Astrocyte (in vitro differentiated cells and primary cell): ENCODE measurements at places on chromosomes 11 and 22. TPM values are rescaled to one million over a fixed set of nuclear protein-coding genes. Genes with fewer than 3 reads are reported as not detected.

ANO5 gene
- 2.5 and 2.7 TPM in 2 replicates for total RNA-seq

MYRF gene
- total RNA-seq = 39.5 and 53.9 TPM in 2 replicates

WBP2NL gene
- not detected in 2 replicates for total RNA-seq

SCGB1A1 gene
- not detected in 2 replicates for total RNA-seq

PRPF19 gene
- 58.4 and 61.9 TPM in 2 replicates for total RNA-seq

PKNOX2 gene
- total RNA-seq = 53.4 and 69.9 TPM in 2 replicates

USP2 gene
- 6.5 and 6.7 TPM in 2 replicates for total RNA-seq

NRGN gene
- 1.5 and 1.7 TPM in 2 replicates for total RNA-seq

FTH1 gene
- total RNA-seq = 2,052 and 2,092 TPM in 2 replicates

PLAAT2 gene
- 0.52 TPM in 1 of 2 replicates, not detected in the other for total RNA-seq

RGL4 gene
- not detected in 2 replicates for total RNA-seq

TMEM191C gene
- total RNA-seq = 2.8 and 3.4 TPM in 2 replicates

TRIM6 gene
- total RNA-seq = 17.6 and 23.9 TPM in 2 replicates

- no peak for DNase-seq
These were observed 6.9 kb upstream of the ACR start for GRCh38 chr22:50730941-50731661.

DNA sequence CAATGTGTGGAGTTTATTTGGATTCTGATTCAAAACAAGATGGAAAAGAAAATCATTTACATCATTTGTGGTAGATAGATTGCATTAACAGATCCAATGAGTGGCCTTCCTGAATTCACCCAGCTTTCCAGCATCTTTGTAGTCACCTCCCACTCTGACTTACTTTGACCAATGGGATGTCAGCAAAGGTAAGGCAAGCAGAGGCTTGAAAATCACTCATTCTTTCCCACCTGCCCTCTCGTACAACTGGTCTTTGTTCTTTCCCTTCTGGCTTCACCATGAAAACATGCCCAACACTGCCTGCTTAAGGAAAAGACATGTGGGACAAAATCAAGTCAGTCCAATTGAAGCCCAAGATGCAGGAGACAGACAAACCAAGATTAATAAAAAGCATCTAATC lies 202.1 kb downstream of the TTC28 start:
- no peak for DNase-seq

- DNase-seq = no peak
These were observed 403.7 kb upstream of the SYN3 start for GRCh38 chr22:33461698-33462434.

- DNase-seq = no peak
These were observed 283.4 kb upstream of the SYN3 start for GRCh38 chr22:33341611-33342010.

DNA sequence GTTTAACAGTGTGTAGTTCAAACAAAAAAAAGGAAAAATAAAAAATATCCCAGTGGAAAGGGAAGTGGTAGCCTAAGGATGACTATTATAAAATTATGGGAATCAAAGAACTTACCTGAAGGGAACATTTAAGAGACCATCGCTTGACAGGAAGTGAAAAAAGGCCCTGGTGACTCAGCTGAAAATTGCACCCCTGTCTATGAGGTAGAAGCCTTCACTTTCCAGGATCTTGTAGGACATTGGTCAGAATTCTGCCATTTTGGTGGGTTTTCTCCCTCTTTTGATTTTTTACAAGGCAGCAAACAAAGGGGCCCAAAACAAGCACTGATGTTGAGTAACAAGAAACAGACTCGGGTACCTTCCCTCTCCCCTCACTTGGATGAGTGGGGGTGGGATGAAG lies 15.6 kb downstream of the DDX17 start:
- no peak for DNase-seq

- DNase-seq = no peak
These were observed 24.4 kb downstream of the UEVLD start for GRCh38 chr11:18564149-18564548.

- DNase-seq = no peak
These were observed 12.8 kb downstream of the PMM1 start for GRCh38 chr22:41576877-41577276.

- DNase-seq = no peak
These were observed 5.0 kb downstream of the SIGIRR start for GRCh38 chr11:409600-410483.

DNA sequence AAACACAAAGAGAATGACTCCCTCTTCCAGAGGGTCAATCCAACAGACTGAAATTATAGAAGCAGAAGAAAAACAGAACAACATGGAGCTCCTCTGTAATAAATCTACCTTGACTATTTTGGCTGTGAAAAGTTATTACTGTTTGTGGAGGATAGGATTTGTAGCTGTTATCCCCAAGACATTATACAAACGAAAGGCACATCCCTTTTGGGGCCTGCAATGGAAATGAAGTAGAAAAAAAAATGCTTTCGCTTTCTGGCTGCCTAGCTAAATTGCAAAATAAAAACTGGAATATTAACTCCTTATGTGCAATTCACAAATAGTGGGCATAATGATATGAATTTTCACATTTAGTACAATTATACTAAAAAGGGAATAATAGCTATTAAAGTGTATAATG lies 123.8 kb upstream of the CCDC179 start:
- no peak for DNase-seq

- DNase-seq = no peak
These were observed 11.4 kb downstream of the EHF start for GRCh38 chr11:34632105-34632791.

DNA sequence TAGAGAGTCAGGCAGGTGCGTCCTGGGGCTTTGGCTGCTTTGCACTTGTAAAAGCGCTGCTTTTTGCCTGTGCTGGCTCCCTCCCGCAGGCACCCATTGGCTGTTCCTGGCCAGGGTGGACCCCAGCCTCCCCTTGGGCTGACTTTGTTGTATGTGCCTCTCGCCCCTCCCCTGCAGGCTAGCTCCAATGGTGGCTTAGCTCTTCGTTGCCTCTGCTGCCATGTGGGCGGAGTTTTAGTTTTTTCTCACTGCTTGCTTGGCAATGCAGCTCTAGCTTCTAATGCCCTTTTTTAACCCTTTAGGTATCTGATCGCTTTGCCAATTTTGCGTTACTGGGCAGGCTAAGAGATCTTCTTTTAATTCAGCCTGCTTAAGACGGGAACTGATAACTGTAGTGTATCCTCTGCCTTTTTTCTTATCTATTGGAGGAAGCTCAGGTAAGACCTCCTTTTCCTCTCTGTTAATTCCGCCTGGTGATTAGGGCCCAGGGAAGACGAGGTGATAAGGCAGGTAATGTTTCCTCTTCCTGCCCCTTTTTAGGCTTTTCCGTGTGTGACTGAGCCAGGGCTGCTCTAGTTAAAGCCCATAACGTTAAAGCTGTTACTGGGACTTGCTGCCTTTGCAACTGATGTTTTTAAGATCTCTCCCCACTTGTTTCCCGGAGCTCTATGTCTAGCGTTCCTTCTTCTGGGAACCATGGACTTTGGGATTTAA lies 11.7 kb upstream of the GLYATL1 start:
- DNase-seq = peak; percentile 52

GRCh38 chr22:37045958-37046357 lies 5.6 kb upstream of the KCTD17 start:
- peak; percentile 24 for DNase-seq

GRCh38 chr11:62981743-62982142 lies 3.0 kb downstream of the SLC22A6 start:
- DNase-seq = no peak

DNA sequence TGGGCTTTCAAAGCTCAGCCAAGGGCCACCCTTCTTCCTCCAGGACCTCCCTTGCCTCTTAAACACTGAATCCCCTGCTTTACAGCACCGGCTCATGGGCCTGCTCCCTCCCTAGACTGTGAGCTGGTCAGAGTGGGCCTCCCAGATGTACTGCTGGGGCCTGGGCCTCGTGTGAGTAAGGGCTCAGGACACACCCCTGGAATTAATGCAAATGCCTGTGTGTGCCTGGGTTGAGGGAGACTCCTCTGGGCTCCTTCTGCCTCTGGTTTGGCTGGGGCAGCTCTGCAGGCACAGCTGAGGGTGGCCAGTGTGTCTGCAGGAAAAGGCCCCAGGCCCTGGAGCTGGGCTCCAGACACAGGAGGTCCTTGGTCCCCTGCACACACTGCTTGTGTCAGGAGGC lies 24.2 kb downstream of the ALX4 start:
- DNase-seq = no peak

DNA sequence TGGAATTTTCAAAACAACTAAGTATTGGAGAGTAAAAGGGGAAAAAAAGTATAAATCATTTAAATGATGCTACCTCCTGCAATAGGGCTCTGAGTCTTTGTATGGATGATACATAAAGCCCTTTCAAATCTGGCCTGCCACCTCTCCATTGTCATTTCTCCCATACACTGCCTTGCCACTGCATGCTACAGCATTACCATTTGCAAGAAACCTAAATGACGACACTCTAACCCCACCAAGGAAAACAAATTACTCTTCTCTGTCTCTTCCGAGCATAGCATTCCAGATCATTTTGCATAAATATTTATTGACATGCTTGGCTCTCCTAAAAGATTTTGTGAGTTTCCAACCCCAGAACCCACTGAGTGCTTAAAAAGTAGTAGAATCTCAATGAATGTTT lies 34.5 kb upstream of the PRSS23 start:
- DNase-seq = no peak

- no peak for DNase-seq
These were observed 4.9 kb upstream of the OR52W1 start for GRCh38 chr11:6194065-6194581.

DNA sequence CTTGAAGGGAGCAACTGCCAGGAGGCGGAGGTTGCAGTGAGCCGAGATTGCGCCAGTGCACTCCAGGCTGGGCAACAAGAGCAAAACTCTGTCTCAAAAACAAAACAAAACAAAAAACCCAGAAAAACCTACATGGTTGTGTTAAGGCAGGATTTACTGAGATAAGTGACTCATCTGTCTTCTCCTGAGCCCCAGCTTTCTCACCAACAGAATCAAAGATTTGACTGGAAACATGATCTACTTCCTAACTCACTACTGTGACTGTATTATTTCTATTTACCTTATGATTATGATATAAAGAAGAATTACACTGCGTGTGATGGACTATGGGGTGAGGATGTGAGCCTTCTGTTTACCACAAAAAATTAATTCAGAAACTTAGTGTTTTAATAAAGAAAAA lies 21.8 kb downstream of the FAM118B start:
- no peak for DNase-seq

- no peak for DNase-seq
These were observed 82.3 kb downstream of the XRRA1 start for GRCh38 chr11:74866557-74866956.

DNA sequence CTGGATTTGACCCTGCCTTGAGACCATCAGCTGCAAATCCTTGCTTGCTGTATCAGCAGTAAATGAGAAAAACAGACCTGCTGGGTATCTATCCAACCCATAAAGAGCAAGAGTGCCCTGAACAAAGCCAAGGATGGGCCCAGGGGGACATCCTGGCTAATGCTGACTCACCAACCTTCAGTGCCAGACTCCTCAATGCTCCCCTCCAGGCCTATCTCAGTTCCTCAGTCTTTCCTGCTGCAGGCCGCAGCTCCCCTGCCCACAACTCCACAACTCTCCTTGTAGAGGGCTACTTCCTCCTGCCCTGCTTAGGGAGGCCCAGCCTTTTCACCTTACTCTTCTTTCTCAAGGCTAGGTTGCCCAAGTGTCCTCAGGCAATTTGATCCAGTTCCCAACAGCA lies 2.6 kb downstream of the LAMTOR1 start:
- DNase-seq = no peak

GRCh38 chr11:3196161-3197043 lies 22.2 kb downstream of the MRGPRG start:
- DNase-seq = no peak

- peak; percentile 66 for DNase-seq
These were observed 53.7 kb downstream of the HIPK3 start for GRCh38 chr11:33310720-33311500.

GRCh38 chr11:61168800-61169199 lies 7.6 kb upstream of the VPS37C start:
- DNase-seq = no peak

GRCh38 chr11:121199516-121199915 lies 93.1 kb upstream of the SC5D start:
- no peak for DNase-seq

GRCh38 chr11:35387111-35387982 lies 32.0 kb downstream of the SLC1A2 start:
- DNase-seq = peak; percentile 8

DNA sequence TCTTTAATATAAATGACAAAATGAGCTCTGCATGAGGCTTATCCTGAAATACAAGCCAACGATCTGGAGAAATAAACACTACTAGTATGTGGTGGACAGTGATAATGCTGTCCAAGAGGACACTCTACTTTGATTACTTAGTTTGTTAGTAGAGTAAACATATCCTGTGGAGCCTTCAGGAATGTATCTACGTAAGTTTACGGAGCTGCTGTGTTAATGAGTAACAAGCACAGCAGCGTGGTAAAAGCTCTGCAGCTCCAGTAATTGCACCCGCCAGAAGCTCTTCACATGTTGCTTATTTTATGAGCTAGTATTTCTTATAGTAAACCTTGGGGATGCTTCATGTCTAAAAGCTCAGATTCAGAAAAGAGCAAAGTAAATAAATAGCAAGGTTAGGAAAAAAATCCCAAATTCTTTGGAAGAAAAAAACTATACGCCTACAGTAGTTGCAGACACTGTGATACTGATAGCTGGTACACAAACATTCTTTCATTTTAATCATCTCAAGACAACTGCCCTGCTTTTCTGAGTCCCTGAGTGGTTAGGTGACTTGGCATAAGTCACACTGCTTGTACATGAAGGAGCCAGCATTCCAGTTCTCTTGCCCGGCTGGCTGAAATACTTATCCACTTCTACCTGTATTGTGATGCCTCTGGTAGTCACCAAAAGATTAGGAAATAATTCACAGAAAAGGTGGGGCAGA lies 32.7 kb upstream of the CCDC34 start:
- DNase-seq = peak; percentile 69

GRCh38 chr22:39332441-39333064 lies 13.1 kb upstream of the RPL3 start:
- no peak for DNase-seq
